ENCODE measurements at places on chromosomes 12 and 14. TPM values are rescaled to one million over a fixed set of nuclear protein-coding genes. Genes with fewer than 3 reads are reported as not detected.

Gene DCN
- 294 TPM for total RNA-seq

Gene KNTC1
- 25.6 TPM for total RNA-seq

Gene OR4K17
- total RNA-seq: not detected

DNA sequence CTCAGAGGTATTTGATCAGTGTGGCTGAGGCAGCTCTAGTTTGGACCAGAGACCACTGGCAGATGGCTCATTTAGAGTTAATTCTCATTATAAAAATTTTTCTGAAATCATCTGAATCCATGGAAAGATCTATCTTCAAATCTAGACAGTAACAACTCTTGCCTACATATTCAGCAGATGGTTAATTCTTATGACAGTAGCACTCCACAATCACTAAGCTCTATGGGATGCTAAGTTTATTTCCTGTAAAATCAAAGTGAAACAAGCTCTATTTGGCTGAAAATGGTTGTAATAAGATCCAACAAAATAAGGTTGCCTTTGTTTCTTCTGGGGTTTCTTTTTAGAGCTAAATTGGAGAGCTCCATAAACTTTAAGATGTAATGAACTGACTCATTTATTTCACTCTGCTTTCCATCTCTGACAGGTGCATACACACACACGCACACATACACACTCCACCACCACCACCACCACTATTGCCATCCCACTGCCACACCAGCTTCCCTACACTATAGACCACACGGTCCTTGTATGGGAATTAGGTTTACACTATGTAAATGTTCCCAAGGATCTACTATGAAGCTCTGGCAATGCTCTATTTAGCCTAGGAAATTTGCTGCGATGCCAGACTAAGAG lies 293.1 kb downstream of the RPAP3 start:
- H3K36me3 ChIP-seq: no peaks in the 10 kb centered on the region
- no peak overlapping the region for H3K27ac ChIP-seq
- H3K27me3 ChIP-seq: no peaks in the 10 kb centered on the region
- no peaks in the 10 kb centered on the region for H3K4me1 ChIP-seq

DNA sequence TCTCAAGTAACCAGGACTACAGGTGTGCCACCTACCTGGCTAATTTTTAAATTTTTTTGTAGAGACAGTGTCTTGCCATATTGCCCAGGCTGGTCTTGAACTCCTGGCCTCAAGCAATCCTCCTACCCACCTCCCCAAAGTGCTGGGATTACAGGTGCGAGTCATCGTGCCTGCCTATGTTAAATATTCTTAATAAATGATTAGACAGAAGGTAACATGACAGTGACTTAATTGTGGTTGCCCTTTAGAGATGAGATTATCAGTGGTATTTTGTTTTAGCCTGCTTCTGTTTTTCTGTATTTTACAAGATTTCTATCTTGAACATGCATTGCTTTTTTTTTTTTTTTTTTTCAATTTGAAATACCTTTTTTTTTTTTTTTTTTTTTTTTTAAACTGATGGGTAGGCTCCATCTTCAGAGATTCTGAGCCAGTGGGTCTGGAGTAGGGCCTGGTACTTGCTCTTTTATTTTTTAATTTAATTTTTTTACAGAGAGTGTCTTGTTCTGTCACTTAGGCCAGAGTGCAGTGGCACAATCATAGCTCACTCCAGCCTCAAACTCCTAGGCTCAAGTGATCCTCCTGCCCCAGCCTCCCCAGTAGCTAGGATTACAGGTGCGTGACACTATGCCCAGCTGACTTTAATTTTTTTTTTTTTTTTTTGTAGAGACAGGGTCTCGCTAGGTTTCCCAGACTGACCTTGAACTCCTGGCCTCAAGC lies 88.4 kb downstream of the BORCS5 start:
- H3K4me3 ChIP-seq: no peak overlapping the region
- no peaks in the 10 kb centered on the region for H3K4me1 ChIP-seq
- no peaks in the 10 kb centered on the region for H3K36me3 ChIP-seq
- H3K27ac ChIP-seq: no peak overlapping the region
- no peaks in the 10 kb centered on the region for H3K27me3 ChIP-seq
- no peak for DNase-seq

GRCh38 chr14:71212093-71212492 lies 304.8 kb downstream of the PCNX1 start:
- no peaks in the 10 kb centered on the region for H3K36me3 ChIP-seq
- H3K4me1 ChIP-seq: no peaks in the 10 kb centered on the region
- H3K27me3 ChIP-seq: no peaks in the 10 kb centered on the region
- no peak overlapping the region for H3K4me3 ChIP-seq
- DNase-seq: no peak

DNA sequence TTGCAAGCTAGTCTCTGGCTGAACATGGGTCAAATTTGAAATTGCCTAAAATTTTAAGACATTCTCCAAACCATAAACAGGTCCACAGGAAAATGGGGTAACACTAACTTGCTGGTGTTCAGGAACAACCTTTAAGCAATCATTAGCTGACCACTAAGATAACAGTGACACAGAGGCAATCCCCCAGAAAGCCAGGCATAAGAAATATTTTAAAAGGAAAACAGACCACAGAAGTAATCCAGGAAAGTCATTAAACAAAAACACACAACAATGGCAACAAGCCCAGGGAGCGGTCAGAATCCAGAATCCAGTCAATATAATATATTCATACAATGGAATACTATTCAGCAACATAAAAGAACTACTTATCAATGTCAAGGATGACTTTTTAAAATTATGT lies 59.1 kb downstream of the LRP6 start:
- no peaks in the 10 kb centered on the region for H3K4me1 ChIP-seq
- no peak for DNase-seq
- no peaks in the 10 kb centered on the region for H3K27me3 ChIP-seq
- no peak overlapping the region for H3K27ac ChIP-seq
- no peak overlapping the region for H3K4me3 ChIP-seq

DNA sequence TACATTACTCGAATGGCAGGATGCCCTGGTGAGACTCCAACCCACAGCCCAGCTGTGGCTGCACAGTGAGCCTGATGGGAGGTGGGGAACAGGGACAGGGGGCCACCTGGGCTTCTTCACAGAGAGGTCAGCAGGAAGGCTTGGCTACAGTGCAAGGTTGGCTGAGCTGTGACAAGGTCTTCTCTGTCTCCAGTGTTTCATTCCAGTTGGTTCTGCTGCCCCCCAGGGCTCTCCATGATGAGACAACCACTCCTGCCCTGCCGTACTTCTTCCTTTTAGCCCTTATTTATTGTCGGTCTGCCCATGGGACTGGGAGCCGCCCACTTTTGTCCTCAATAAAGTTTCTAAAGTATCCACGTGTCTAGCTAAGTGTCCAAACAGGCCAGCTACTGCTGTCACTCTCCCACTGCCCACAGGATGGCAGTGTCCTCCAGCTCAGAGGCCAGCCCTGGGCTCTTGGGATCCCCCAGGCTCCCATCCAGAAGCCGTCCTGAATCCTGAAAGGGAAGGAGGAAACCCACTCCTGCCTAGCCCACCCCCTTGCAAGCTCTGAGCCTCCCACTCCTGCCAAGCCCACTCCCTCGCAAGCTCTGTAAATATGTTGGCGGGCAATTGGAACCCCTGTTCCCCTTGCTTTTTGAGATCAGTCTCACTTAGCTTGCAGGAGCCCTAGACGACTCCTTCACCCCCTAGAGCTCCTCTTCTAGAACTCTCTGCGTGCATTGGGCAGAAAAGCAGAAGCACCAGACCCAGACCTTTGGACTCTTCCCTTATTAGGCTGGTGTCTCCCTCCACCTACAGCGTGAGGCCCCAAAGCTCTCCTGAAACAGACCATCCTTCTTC lies 5.4 kb downstream of the C1QL4 start:
- H3K27me3 ChIP-seq: peaks cover 3% of the 10 kb centered on the region
- no peaks in the 10 kb centered on the region for H3K4me1 ChIP-seq
- no peaks in the 10 kb centered on the region for H3K36me3 ChIP-seq
- H3K27ac ChIP-seq: no peak overlapping the region
- no peak overlapping the region for H3K4me3 ChIP-seq
- no peak for DNase-seq

- DNase-seq: no peak
- no peaks in the 10 kb centered on the region for H3K36me3 ChIP-seq
- H3K27ac ChIP-seq: no peak overlapping the region
- H3K4me3 ChIP-seq: no peak overlapping the region
- no peaks in the 10 kb centered on the region for H3K27me3 ChIP-seq
- H3K4me1 ChIP-seq: no peaks in the 10 kb centered on the region
Measured at GRCh38 chr12:107894589-107894988, 120.1 kb downstream of the ASCL4 start.

- H3K27ac ChIP-seq: no peak overlapping the region
- no peak overlapping the region for H3K4me3 ChIP-seq
- no peaks in the 10 kb centered on the region for H3K27me3 ChIP-seq
- no peaks in the 10 kb centered on the region for H3K36me3 ChIP-seq
- DNase-seq: no peak
Measured at GRCh38 chr14:76713121-76713520, 48.1 kb upstream of the VASH1 start.

DNA sequence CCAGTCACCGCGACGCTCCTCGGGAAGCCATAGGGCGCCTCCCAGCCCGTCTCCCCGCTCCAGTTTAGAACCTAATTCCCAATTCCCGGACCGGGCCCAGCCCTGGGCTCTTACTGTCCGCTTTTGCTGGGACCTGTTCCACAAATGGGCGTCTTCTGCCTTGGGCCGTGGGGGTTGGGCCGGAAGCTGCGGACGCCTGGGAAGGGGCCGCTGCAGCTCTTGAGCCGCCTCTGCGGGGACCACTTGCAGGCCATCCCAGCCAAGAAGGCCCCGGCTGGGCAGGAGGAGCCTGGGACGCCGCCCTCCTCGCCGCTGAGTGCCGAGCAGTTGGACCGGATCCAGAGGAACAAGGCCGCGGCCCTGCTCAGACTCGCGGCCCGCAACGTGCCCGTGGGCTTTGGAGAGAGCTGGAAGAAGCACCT lies 797 bp downstream of the UNG start:
- no peaks in the 10 kb centered on the region for H3K36me3 ChIP-seq
- no peak for DNase-seq
- H3K27ac ChIP-seq: peak overlapping the region; percentile 85
- peaks cover 7% of the 10 kb centered on the region for H3K4me1 ChIP-seq
- H3K4me3 ChIP-seq: peak overlapping the region; percentile 72
- no peaks in the 10 kb centered on the region for H3K27me3 ChIP-seq

DNA sequence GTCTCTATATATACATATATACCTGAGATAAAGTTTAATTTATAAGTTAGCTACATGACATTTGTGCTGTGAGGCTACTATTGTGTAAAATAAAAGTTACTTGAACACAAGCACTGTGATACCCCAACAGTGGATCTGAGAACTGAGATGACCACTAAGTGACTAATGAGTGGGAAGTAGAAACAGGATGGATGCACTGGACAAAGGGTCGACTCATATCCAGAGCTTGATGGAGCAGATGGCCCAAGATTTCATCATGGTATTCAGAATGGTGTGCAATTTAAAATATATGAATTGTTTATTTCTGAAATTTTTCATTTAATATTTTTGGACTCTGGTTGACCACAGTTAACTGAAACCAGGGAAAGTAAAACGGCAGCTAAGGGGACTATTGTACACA lies 908.6 kb upstream of the MDGA2 start:
- no peak overlapping the region for H3K4me3 ChIP-seq
- DNase-seq: no peak
- H3K36me3 ChIP-seq: no peaks in the 10 kb centered on the region
- H3K27ac ChIP-seq: no peak overlapping the region
- H3K4me1 ChIP-seq: no peaks in the 10 kb centered on the region
- no peaks in the 10 kb centered on the region for H3K27me3 ChIP-seq

Gene MGAT4C
- total RNA-seq: under 0.01 TPM

Gene KRT83
- not detected for total RNA-seq

DNA sequence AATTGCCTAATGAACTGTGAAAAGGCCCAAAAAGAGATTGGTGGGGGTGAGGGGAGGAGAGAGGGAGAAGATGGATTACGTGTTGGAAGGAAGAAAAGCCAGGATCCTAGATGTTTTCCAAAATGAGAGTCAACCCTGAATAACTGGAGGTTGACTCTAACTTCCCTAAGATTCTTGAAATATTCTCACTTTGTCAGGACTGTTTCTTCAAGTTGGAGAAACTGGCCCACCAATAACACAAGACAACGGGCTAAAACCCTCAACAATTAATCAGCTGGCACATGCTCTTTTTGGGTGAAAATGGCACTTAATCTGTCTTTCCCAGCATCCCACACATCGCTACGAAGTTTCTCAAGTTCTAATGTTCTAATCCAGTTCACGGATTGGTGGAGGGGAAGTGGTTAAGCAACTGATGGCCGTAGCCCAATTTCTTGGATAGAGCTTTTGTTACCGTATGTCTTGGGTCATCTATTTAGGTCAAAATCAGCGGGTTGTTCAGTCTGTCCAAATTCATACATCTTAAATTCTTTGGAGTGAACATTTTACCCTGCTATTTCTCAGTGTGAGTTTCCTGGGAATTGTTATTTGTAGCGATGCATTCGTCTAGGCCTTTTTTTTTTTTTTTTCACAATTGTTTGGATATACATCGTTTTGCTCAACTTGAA lies 49.0 kb downstream of the GPHB5 start:
- H3K27me3 ChIP-seq: no peaks in the 10 kb centered on the region
- H3K36me3 ChIP-seq: no peaks in the 10 kb centered on the region
- no peak overlapping the region for H3K4me3 ChIP-seq
- H3K4me1 ChIP-seq: no peaks in the 10 kb centered on the region
- H3K27ac ChIP-seq: no peak overlapping the region
- DNase-seq: no peak

DNA sequence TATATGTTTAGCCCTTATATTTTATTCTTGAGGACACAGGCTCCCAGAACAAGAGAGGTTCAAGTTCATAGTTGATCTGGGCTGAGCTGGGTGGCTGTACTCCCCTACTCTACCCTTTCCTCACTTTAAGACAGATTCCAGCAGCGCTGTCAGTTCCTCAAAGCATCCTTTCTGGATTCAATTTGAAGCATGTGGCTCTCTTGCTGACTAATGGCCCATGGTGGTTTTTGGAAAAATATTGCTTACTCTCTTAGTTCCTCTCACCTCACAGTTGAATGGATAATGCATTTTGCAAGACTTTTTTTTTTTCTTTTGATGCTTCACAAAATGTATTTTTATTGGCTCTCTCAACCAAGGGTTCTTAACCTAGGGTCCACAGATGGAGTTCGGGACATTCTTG lies 4.1 kb downstream of the PELI2 start:
- no peak overlapping the region for H3K27ac ChIP-seq
- H3K36me3 ChIP-seq: no peaks in the 10 kb centered on the region
- H3K4me3 ChIP-seq: no peak overlapping the region
- H3K4me1 ChIP-seq: no peaks in the 10 kb centered on the region
- no peak for DNase-seq

- no peak overlapping the region for H3K27ac ChIP-seq
- H3K4me1 ChIP-seq: peaks cover 2% of the 10 kb centered on the region
- no peaks in the 10 kb centered on the region for H3K36me3 ChIP-seq
- H3K4me3 ChIP-seq: no peak overlapping the region
- no peak for DNase-seq
Measured at GRCh38 chr14:22774011-22774706, 7.7 kb downstream of the OXA1L start.

All from Peyer's patch (tissue), 4 donors.